ENCODE measurements at places on chromosomes 6 and 20. TPM values are rescaled to one million over a fixed set of nuclear protein-coding genes. Genes with fewer than 3 reads are reported as not detected.

GRCh38 chr6:148222846-148223245 is 119.8 kb upstream of the SASH1 start:
- DNase-seq: no peak

DNA sequence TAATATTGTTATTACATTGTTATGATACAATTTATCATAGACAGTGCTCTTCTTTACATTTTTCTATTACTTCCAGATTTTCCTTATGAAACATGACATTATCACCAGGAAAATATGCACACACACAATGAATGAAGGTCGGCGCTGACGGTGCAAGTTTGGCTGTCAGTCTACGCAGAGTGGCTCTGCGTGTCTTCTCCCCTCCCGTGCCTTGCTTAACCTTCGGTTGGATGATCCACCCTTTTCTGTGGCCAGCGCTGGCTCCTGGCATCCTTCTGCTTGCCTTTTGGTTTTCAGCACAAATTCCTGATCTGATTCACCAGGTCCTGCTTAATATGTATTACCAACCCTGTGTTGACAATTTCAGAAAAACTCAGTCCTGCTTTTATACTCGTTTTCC is 157.4 kb downstream of the TSHZ2 start:
- DNase-seq: peak; percentile 78

DNA sequence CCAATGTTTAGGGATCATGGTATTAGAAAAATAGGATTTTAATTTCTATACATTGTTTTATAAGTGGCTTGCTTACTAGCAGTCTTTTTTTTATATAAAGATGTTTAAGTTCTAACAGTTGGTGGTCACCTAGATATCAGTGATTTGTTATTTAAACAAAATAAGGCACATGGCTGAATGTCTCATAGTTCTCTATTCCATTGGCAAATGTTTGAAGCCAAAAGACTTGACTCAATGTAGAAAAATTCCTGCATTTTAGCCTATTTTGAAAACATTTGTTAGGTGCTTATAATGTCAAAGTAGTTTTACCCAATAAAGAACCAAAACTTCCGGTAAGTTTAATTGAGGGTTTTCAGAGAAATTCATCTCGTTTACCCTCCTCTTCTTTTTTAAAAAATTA is 26.8 kb downstream of the MAPK14 start:
- no peak for DNase-seq

GRCh38 chr6:133277228-133277899 is 36.2 kb downstream of the EYA4 start:
- no peak for DNase-seq

GRCh38 chr6:116403205-116403604 is 32.5 kb downstream of the DSE start:
- no peak for DNase-seq

SCRT2 gene
- not detected for total RNA-seq

GRCh38 chr6:84392261-84392660 is 164.8 kb upstream of the CEP162 start:
- no peak for DNase-seq

GRCh38 chr6:33050014-33050810 is 23.2 kb downstream of the HLA-DPA1 start:
- no peak for DNase-seq

GJA10 gene
- total RNA-seq: not detected

GRCh38 chr6:44381739-44382138 is 5.8 kb upstream of the CDC5L start:
- DNase-seq: no peak

MAFB gene
- total RNA-seq: 7.4 TPM

CENPW gene
- 43.3 TPM for total RNA-seq

DNA sequence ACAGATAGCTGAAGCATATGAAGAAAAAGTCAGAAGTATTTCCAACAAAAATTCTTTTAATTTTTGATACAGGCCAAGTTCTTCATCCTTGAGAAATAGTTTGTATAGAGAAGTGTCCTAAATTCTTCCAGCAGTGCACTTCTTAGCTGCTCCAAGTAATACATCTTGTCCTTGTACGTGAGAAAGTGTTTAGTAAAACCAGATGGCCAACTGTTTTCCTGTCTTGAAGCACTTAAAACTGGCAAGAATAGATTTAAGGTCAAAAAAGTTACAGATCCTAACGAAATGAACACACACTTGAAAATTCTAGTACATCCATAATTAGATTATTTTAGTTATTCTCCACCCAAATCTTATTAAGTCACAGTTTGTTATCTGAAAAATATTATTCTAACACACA is 52.2 kb upstream of the HSF2 start:
- no peak for DNase-seq

GRCh38 chr20:61123751-61124368 is 128.2 kb upstream of the CDH4 start:
- DNase-seq: no peak

SLC26A8 gene
- total RNA-seq: not detected

DNA sequence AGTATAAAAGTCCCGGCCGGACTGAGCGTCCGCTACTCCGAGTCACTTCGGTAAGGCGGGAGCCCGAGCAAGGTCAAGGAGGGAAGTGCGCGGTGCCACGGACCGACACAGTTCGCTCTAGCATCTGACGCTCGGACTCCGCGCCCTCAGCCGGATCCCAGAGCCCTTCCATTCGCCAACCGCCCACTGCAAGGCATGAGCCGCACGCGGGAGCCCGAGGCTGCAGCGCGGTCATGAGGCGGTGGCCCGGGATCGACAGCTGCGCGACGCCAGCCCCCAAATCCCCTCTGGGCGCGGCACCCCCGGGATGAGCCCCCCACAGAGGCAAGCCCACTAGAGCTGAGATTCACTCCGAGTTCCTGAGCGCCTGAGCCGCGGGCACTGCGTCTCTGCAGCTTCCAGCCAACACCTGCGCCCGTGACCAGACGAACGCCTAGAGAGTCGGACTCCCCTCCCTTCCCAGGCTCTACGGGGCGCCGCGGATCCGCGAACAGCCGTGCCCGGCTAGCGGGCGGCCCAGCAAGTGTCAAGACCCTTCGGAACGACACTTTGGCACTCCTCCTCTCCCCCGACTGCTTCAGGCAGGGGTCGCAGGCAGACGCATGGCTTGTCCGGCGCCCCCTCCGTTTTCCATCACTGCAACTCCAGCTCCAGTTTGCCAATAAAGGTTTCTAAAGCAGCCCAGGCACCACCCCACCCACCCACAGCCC is 725 bp upstream of the ISM1 start:
- DNase-seq: no peak

LGSN gene
- total RNA-seq: 0.07 TPM

DNA sequence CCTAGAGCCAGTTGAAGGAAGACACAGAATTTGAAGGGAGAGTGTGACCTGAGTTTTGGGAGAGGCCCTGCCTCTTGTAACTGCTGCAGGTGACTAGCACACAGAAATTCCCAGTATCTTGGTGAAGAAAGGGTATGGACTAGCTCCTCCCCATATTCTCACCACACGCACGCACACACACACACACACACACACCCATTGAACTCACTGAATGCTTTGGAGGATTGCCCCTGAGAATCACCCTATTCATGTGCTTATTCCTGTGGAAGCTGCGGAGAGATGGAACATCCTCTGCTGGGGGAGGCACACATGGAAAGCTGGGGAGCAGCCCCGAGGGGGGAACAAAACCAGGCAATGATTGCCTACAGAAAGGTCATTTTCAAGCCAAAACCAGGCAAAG is 6.2 kb upstream of the LMBRD1 start:
- no peak for DNase-seq

GRCh38 chr6:37727996-37728395 is 30.3 kb upstream of the MDGA1 start:
- no peak for DNase-seq

CDH22 gene
- total RNA-seq: not detected

ARMH2 gene
- total RNA-seq: not detected

- DNase-seq: peak; percentile 91
These were observed 6.4 kb downstream of the CD2AP start for GRCh38 chr6:47483853-47484546.

COL11A2 gene
- total RNA-seq: 0.02 TPM

DNA sequence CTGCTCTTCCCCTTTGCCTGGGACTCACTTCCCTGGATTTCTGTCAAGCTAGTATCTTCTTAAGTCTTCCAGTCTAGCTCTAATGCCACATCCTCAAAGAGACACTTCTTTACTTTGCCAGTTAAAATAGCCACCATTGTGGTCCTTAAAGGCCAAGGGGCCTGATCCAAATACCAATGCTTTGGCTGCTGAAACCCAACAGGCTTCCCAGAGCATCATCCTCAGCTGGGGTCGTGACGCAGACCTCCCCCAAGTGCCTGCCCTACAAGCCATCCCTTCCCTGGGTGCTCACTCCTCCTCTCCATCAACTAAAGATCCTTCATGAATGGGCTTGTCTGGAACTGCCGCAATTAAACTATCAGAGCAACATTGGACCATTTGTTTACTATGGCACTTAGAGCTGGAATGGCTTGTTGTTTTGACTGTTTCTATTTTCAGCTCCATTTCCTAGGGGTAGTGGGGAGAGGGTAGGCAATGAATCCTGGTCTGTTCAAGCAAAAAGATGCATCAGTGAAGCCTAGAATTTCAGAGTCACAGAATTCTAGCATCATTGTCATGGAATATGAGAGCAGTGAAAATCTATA is 79.6 kb upstream of the SIRPA start:
- DNase-seq: no peak

RBBP8NL gene
- total RNA-seq: not detected

GRCh38 chr6:1608222-1609040 is 1.3 kb upstream of the FOXC1 start:
- DNase-seq: no peak

DNA sequence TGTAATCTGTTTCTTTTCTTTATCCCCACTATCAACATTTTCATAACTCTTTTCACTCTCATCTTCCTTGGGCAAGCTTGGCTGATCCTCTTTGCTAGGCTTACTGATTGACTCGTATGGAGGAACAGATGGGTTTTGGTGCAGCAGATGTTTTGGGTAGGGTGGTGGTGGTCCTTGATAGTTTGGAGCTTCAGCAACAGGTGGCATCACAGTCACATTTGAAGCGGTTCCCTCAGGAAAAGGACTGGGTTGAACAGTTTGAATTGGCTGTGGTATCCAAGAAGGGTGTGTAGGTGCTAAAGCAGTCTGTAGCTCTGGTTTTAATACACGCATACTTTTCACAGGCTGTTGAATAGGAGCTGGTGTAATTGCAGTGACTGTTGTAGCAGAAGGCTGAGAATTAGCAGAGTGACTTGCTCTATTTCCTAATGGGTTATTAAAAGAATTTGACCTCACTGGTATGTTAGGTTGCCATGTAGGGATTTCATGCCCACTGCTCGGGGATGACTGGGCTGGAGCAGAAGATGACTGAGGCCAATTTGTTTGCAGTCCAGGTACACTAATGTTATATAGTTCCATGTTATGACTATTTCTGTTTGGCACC is 34.5 kb downstream of the LATS1 start:
- DNase-seq: no peak

- DNase-seq: no peak
These were observed 38.0 kb upstream of the VGLL2 start for GRCh38 chr6:117227245-117227962.

GTPBP2 gene
- total RNA-seq: 51.6 TPM

DNA sequence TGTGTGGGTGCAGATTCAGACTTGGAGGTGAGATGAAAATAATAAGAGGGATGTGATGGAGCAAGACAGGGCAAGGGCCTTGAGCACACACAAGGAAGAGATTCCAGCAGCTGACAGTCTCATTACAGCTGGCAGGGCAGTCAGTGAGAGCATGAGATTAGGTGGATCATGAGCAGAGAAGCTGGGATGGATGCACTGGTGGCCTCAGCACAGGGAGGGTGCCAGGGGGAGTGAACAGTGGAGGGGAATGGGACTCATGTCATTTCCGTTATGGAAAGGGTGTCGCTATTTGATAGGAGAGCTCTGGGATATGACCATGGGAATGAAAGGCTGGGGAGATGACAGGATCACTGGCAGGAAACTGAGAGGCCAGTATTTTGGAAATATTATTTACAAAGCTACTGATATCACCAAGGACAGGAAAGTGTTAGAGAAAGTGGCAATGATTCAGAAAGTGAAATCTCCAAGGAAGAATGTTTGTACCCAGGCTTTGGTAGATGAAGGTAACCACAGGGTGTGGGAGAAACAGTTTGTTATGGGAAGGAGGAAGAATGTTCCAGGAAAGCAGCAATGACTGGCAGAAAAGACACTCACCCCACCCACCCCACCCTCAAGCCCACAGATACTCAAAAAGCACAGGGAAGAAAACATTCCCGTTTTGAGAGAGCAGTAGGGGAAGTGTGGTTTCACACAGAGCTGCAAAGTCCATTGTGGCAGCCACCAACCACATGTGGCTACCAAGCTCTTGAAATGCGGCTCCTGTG is 214.7 kb upstream of the PROKR2 start:
- peak; percentile 47 for DNase-seq

DNA sequence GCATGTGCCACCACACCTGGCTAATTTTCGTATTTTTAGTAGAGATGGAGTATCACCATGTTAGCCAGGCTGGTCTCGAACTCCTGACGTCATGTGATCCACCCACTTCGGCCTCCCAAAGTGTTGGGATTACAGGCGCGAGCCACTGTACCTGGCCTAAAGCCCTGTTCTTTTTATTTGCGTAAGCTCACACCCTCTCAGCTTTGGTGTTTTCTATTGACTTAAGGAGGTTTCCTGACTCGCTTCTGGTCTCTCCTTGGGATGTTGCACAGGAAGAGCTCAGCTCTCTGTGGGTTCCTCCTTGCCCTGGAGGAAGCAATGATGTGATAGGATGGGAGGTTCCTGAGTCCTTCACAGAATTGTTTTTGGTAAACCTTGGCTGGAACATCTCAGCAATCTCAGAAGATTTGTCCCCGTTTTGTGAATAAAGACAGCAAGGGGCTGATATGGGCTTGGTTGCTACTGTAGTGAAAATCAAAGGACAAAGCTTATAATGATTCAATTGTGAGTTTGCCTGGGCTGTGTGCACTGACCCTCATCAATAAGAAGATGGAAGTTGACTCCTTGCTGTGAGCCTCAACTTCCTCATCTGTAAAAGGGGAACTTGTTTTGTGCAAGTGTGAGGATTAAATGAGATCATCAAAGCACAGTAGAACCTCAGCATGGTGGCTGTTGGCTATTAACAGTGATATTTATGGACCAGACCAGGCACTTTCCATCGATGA is 27.0 kb downstream of the TOX2 start:
- DNase-seq: peak; percentile 80
